Right ventricle myocardium inferior (tissue), 1 donor: ENCODE measurements at places on chromosomes 2 and 18. TPM values are rescaled to one million over a fixed set of nuclear protein-coding genes. Genes with fewer than 3 reads are reported as not detected.

The SERPINB3 gene
- not detected for total RNA-seq

- DNase-seq: no peak
Observed at GRCh38 chr18:51235009-51235789, 37.7 kb upstream of the MEX3C start.

GRCh38 chr2:128313091-128313836 lies 5.4 kb downstream of the HS6ST1 start:
- peak; percentile 49 for DNase-seq

The EVX2 gene
- total RNA-seq: not detected

The PARD3B gene
- total RNA-seq: 7.8 TPM

GRCh38 chr18:13555865-13556264 lies 170.5 kb downstream of the FAM210A start:
- no peak for DNase-seq

- no peak for DNase-seq
Observed at GRCh38 chr2:30356776-30357175, 90.3 kb upstream of the LCLAT1 start.

The CDH19 gene
- total RNA-seq: 25.1 TPM

The TMEM198 gene
- total RNA-seq: 2.7 TPM

The CEP192 gene
- 25.6 TPM for total RNA-seq

DNA sequence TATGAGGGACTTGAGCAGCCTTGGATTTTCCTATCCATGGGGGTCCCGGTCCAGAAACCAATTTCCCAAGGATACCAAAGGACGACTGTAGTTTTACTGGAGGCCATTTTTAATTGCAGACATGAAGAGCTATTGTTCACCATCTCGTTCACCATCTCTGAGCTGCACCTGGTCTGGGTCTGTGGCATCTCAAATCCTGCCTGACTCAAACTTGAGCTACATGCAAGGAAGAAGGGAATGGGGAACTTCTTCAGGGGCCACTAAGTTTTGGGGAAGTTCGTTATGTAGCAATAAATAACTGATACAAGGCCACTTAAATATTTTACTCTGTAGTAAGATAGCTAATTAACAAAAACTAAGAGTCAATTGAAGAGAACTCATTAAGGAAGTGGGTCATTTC lies 2.1 kb upstream of the SMCHD1 start:
- DNase-seq: no peak

The ZNF804A gene
- 0.05 TPM for total RNA-seq

GRCh38 chr18:36419900-36420531 lies 122.5 kb downstream of the FHOD3 start:
- DNase-seq: no peak

The BCL11A gene
- 37.5 TPM for total RNA-seq

The SLC9A4 gene
- total RNA-seq: not detected

DNA sequence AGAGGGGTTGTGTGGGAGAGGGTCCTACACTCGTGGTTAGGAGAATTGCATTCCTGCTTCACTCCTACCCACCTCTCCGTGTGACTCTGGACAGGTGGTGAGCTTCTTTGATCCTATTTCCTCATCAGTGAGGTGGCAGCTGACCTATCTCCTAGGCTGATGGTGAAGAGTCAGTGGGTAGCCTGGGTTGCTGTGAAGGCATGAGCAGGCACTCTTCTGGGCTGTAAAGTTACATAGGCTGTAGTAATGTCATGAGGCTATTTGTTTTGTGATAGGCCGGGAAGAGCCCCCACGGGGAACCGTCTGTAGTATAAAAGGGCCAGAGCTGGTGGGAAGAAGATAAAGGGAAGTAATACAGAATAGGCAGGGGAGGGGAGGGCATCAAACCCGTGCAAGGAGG lies 83.8 kb downstream of the TMEM247 start:
- no peak for DNase-seq

DNA sequence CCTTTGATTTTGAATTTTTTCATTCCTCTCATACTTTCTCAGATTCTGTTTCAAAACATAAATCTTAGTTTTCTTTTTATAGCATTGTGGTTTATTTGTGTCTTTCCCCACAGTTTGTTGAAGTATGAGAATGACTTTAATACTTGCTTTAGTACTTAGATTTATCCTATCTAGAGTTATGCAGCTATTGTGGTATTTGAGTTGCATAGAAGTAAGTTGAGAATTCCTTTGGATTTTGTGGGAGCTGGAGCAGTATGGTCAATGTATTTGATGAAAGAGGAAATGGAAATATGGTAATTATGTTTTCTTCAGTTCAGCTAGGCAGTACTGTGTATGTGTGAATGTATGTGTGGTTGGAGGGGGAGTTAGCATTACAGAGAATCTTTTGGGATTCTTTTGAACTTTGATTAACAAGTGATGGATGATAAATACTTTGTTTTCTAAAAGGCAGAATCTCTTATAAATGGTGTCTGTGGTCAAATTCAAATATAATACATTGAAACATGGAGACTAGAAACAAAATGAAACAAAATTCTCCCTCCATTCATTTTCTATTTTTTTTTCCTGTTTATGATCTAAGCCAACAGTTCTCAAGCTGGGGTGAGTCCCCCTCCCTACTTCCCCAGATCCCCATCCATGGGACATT lies 3.0 kb downstream of the ACVR2A start:
- no peak for DNase-seq

- no peak for DNase-seq
Observed at GRCh38 chr2:114049826-114050225, 159.9 kb downstream of the ACTR3 start.

DNA sequence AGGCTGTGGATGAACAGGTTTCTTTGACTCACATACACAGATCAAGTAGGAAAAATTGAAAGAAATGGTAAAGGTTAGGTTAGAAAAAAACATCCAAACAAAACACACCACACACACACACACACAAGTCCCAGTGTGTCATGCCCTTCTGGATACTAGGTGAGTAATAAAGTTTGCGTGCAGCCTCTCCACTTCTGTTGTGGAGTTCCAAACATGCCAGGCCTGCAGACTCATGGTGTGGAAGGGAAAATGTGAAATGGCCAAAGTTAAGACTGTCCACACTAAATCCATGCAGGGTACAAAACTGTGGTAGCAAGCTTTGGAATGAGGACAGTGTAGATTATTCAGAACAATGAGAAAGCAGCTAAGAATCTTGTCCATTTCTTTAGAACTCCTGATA lies 114.6 kb downstream of the IKZF2 start:
- DNase-seq: no peak

GRCh38 chr18:74050807-74051206 lies 96.8 kb downstream of the FBXO15 start:
- DNase-seq: no peak

DNA sequence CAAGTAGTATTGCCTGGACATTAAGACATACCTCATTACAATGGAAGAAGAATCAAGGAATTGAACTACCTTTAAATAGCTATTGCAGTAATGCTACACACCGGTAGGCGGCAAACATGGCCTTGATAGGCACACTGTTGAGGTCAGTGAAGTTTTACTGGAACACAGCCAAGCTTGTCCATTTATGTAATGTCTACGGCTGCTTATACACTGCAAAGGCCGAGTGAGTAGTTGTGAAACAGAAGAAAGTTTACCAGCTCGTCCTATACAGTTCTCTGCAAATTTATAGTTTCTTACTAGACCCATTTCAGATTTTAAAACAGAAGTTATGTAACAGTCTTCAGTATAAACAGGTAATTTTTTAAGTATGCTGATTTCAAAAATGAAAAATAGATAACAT lies 38.8 kb downstream of the PPP4R1 start:
- no peak for DNase-seq

GRCh38 chr2:227720680-227721079 lies 2.9 kb upstream of the SLC19A3 start:
- DNase-seq: no peak

- DNase-seq: no peak
Observed at GRCh38 chr2:216789081-216789480, 70.8 kb downstream of the TNP1 start.

The PLGLB2 gene
- total RNA-seq: 2.0 TPM

- DNase-seq: no peak
Observed at GRCh38 chr2:15814946-15815345, 125.4 kb upstream of the MYCN start.

DNA sequence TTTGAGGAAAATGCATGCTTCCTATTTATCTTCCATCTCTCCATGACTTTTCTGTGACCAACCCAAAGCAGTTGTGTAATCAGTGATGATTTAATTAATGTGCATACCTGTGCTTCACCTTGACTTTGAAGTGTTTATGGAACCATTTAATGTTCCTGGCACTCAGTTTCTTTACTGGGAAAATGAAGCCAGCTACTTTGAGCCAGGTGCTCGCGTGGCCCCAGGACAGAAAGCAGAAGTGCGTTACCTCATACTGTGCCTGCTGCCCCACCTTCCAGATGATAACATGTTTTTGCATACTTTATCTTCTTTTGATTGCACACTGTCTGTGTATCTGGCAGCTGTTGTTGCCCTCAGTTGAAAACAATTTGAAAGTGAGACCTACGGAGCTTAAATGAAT lies 61.3 kb downstream of the PMAIP1 start:
- DNase-seq: no peak

The GPAT2 gene
- total RNA-seq: 6.1 TPM

The CYP26B1 gene
- 5.4 TPM for total RNA-seq

DNA sequence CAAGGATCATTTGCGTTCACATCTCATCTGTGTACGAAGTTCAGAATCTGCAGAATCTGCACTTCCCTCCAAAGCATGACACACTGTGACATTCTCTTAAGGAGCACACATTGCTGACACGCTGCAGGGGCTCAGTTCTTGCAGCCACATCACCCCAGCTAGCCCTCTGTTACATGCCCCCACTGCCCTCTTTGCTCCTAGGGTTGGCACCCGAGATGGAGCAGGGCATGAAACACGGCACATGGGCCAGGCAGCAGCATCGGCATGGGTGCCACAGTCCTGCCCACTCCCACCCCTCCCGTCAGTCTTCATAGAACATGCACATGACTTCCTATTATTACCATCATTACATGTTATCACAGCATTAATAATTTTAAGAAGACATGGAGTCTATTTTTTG lies 76.4 kb downstream of the COL6A3 start:
- DNase-seq: no peak

DNA sequence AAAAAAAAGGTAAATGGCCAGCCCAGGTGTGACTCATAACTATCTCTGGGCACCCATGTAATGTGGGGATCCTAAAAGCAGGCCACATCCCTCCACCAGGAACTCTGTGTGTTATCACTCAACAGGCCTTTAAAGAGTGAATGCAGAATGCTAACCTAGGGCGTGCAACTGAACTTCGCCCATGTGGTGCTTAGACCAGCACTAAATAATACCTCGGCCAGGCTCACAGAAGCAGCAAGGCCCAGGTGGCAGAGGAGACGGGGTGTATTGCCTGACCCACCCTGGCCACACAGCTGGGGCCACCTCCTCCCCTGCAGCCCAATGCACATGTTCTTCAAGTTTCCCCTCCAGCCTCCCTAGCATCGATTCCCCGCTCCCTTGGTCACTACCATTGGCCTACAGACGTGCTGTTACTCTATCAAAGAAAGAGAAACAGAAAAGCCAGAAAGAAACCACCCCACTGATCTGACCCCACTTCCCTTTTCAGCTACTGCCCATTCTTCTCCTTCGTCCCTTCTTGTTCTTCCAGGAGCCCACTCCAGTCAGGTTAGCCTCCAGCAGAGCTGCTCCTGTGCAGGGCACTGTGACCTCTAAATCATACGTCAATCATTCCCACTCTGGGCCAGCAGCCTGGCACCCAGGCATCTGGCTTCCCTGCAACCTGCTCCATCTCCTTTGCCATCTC lies 22.0 kb downstream of the FAM178B start:
- no peak for DNase-seq

The PDE11A gene
- total RNA-seq: 4.4 TPM

The BOLL gene
- not detected for total RNA-seq

- DNase-seq: no peak
Observed at GRCh38 chr2:2763351-2764000, 432.4 kb upstream of the MYT1L start.

The GAREM2 gene
- total RNA-seq: 1.4 TPM

The APCDD1 gene
- 34.5 TPM for total RNA-seq

The TDRD15 gene
- not detected for total RNA-seq

- DNase-seq: peak; percentile 67
Observed at GRCh38 chr2:236177967-236178889, 10.0 kb upstream of the GBX2 start.
